ENCODE measurements at places on chromosomes 13 and 19. TPM values are rescaled to one million over a fixed set of nuclear protein-coding genes. Genes with fewer than 3 reads are reported as not detected.

The CGB7 gene
- not detected for total RNA-seq

- no peak for DNase-seq
These were observed 68.6 kb upstream of the TEX29 start for GRCh38 chr13:111251646-111252445.

GRCh38 chr19:18230941-18231734 lies 4.9 kb upstream of the PDE4C start:
- DNase-seq = no peak

DNA sequence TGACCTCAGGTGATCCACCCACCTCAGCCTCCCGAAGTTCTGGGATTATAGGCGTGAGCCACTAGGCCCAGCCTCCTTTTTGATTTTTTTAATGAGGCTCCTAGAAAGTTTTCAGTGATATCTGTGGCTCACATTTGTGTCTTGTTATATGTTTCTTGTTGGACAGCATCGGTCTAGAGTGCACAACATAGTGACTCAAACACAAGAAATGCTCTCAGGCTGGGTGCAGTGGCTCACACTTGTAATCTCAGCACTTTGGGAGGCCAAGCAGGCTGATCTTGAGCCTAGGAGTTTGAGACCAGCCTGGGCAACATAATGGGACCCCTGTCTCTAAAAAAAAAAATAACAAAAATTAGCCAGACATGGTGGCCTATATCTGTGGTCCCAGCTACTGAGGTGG lies 8.2 kb downstream of the PHF11 start:
- DNase-seq = no peak

The FAM83E gene
- total RNA-seq = 4.7 TPM

The SLC7A1 gene
- 119 TPM for total RNA-seq

DNA sequence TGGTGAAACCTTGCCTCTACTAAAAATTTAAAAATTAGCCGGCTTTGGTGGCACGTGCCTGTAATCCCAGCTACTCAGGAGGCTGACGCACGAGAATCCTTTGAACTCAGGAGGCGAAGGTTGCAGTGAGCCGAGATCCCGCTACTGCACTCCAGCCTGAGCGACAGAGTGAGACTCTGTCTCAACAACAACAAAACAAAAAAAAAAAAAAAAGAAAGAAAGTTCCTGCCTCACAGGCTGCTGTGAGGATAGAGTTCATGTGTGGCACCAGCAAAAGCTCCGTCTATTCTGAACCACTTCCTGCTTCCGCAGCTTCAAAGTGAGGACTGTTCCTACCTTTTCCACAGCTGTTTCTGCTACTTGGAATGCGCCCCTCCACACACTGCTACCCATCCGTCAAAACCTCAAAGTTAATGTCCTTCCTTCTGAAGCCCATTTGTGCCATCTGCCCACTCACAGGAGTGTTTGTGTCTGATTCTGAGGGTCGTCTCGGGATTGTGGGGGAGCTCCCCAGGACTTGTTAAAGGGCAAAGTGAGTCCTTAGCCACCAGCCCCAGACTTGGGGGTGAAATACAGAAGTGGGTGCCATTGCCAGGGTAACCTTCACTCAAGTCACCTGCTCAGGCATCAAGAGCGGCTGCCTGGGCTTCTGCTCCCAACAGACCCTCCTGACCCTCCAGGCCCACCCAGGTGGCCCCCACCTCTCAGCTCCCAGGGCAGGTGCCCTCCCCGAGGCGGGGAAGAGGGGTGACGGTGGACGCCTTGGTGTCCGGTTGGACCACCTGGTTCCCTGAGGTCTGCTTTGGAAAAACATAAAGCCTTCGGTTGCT lies 2.9 kb downstream of the MFSD12 start:
- DNase-seq = peak; percentile 48

DNA sequence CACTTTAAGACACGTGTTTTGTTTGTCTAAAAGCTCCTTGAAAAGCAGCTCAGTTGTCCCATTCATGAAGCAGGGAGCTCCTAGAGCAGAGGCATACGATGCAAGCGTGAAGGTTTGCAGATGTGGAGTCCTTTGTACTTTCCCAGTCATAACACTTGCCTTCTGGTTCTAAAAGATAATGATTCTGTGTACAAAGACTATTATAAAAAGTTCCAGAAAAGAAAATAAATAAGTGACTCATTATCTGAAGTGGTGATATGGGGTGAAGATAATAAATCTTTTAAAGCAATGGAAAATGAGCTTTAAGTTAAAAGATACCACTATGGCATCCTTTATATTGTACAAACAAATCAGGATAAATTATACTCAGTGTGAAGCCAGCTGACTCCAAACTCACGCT lies 569.9 kb downstream of the MYO16 start:
- DNase-seq = no peak

DNA sequence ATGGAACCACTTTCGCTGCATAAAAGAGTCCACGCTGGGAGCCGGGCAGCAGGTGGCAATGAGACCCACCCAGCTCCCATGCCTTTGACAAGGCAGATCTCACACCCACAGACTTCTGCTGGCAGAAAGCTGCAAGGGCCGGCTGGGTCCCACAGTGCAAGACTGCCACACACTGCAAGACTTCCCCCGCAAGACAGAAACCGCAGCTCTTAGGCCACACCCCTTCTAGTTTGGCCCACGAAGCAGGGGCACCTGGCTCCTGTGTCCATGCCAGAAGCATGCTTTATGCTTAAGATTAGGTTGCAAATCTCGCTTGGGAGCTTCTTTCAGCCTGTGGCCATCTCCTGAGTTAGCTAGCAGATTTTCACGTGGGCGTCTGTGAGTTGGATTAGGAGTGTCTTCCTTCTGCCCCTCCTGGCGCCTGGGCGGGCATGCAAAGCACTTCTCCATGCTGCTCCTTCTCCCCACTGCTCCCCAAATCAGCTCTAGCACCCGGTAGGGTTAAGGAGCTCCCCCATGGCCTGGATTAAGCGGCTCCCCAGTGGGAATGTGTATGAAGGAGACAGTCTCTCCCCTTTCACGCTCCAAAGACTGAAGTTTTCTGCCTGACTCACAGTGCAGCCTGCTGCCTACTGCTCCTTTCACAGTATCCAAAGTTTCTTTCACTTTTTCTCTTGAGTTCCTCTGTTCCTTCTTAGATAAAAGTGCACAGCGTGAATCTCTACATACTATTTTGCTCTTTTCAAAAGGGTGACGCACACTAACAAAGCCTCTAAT lies 17.7 kb downstream of the GPC6 start:
- DNase-seq = no peak

The CRX gene
- total RNA-seq = not detected

DNA sequence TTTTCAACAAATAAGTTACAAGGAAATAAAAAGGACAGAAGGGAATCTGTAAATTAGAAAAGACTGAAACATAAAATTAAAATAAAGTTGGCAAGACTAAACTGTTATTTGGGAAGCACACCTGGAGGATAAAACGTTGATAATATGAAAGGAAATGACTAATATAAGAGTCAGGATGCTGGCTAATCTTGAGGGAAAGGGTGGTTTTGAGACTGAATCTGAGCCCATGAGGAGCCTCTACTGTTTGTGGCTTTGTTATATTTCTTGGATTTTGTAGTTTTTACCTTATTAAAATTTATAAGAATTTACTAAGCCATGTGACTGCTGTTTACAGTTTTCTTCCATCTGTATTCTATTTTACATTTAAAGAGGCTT lies 718.0 kb upstream of the SPRY2 start:
- no peak for DNase-seq

DNA sequence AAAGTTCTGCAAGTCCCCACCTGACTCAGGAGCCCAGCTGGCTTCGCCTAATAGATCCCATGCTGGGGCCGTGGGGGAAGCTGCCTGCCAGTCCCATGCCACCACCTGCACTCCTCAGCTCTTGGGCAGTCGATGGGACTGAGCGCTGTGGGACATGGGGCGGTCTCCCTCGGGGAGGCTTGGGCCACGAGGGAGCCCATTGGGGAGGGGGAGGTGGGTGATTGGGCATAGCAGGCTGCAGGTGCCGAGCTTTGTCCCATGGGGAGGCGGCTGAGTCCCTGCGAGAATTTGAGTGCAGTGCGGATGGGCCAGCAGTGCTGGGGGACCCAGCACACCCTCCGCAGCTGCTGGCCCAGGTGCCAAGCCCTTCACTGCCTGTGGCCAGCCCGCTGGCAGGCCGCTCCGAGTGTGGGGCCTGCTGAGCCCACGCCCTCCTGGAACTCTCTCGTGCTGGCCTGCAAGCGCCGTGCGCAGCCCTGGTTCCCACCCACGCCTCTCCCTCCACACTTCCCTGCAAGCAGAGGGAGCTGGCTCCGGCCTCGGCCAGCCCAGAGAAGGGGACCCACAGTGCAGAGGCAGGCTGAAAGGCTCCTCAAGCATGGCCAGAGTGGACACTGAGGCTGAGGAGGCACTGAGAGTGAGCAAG lies 467.3 kb downstream of the IRS2 start:
- DNase-seq = no peak
